ENCODE measurements at places on chromosomes 5 and 9.

DNA sequence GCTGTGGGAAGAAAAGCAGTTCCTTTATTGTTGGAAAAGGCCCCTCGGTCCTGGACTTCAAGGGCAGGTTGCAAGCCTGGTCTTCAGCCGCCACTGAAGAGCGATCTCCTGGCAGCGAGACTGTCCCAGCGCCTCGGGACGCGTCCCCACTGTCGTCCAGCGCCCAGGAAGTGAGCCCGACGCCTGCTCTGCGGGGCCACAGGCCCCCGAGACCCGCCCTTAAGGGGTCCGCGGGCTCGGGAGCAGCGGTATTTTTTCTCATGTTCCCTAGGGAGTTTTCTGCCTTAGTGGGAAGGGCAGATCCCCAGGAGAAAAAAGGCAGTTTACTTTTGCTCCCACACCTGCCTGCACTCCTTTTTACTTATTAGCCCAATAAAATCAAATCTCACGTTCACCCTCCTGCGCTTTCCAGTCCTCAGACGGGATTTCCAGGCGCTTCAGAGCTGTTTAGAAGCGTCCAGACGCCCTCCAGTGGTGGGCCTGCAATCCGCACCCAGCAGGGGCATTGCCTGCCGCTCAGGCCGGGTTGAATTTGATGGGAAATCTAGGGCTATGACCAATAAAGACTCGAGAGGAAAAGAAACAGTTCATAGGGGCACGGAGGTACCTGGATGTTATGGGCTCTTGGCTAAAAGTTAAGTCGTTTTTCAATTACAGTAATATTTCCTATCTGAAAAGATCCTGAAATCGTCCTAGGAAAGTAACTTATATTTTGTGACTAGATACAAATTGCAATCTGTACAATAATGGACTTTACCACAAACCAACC lies 2.8 kb upstream of the EFNA5 start:
- DNase-seq: peak; percentile 36

- no peak for DNase-seq
Observed at GRCh38 chr9:88747768-88748167, 212.8 kb downstream of the NXNL2 start.

GRCh38 chr5:91025956-91026355 lies 357.2 kb downstream of the ARRDC3 start:
- no peak for DNase-seq

DNA sequence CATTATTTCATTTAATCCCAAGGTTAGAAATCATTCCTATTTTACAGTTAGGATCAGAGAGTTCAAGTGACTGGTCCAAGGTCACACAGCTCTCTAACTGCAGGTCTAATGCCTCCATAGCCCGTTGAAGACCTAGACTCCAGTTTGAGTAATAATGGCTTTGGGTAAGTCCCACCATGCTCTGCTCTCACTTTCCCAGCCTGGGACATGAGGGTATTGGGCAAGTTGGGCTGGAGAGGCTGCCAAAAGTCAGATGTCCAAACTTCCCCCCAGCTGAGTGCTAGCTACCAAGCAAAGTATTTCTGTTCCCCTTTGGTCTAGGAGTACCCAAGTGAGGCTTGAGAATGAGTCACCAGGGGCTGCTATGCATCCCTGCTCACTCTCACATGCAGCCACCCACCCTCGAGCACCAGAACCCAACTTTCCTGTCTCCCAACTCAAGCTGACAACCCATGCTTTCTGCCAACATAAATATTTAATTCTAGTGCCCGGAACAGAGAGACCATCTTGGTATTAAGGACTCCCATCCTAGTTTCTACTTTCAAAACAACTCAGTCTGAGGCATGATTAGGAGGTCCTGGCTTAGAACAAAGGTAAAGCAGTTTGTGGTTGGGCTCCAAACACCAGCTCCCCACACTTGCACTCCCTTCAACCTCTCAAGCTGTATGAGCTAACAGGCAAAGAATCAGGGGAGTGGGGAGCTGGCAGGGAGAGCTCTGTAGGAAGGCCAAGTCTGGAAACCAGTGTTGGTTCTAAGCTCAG lies 236.5 kb upstream of the TRIM32 start:
- DNase-seq: no peak

- no peak for DNase-seq
Observed at GRCh38 chr5:148469501-148469935, 85.8 kb downstream of the FBXO38 start.

DNA sequence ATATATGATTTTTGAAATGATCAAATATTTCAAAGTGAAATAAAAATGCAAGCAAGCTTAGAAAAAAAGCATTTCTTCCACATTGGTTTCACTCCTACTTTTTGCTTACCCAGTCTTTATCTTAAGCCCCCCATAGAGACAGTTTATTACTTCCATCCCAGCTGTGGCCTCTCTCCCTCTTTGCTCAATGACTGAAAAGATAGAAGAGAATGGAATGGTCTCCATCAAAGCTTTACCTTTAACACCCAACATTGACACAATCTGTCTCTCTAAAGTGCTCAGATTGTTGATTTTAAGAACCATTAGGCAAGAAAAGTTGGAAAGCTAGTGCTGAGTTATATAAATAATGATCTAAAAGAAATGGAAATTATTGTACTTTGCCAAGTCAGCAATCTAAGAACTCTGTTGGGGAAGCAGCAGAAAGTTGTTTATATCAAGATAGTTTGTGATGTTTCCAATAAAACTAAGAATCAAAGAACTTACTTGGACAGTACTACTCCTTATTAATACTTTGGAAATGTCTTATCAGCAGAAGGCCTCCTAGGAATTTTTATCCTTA lies 277.5 kb upstream of the NREP start:
- no peak for DNase-seq

GRCh38 chr5:72408603-72409002 lies 88.4 kb downstream of the PTCD2 start:
- no peak for DNase-seq

DNA sequence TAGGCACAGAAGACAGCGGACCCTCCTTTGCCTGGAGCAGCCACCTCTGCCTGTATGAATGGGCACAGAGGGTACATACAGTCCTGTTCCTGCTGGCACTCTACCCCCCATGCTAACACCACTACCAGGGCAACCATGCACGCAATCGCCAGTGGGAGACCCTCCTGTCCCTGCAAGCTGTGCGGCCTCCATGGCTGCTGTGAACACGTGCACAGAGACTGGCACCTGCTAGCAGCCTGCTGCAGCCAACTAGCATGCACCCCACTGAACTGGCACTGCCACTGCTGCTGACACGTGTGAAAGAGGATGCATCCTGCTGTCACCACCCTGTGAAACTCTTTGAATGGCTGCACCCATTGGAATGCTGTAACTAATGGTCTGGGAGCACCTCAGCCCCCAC lies 885.2 kb upstream of the ARRDC3 start:
- DNase-seq: no peak

GRCh38 chr5:154166901-154167791 lies 23.4 kb upstream of the GALNT10 start:
- no peak for DNase-seq

GRCh38 chr9:5518171-5518936 lies 8.0 kb downstream of the PDCD1LG2 start:
- no peak for DNase-seq

- DNase-seq: no peak
Observed at GRCh38 chr5:74054641-74055421, 428.8 kb downstream of the ARHGEF28 start.

GRCh38 chr5:159409801-159410200 lies 79.5 kb upstream of the IL12B start:
- no peak for DNase-seq

DNA sequence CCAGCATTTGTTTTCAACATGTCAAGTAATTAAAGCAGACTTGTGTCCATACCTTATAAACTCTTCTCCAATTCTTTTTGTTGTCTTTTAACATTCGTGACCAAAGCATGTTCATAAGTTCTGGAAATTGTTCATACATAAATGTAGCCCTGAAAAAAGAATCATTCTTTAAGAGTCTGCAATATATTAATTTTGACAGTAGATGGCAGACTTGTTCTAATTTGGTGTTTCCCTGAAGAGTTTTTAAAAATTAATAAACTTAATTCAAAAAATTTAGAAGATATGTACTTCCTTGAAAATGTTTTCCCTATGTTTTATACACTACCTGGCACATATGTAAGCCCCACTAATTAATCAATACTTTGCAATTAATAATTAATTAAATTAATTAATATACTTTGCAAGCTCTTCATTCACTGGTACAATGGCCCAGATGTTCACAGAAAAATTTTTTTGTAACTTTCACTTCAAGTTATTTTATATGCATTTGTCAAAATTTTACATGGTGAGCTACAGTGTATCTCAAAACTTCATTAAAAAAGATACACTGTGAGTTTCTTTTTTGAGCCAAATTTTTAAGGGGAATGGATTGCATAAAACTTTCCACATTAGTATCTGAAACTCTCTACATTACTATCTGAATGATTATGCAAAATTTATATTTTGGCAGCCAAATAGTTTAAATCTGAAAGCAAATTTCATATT lies 42.1 kb downstream of the CLINT1 start:
- DNase-seq: no peak

- no peak for DNase-seq
Observed at GRCh38 chr5:68265822-68266395, 50.4 kb downstream of the PIK3R1 start.

DNA sequence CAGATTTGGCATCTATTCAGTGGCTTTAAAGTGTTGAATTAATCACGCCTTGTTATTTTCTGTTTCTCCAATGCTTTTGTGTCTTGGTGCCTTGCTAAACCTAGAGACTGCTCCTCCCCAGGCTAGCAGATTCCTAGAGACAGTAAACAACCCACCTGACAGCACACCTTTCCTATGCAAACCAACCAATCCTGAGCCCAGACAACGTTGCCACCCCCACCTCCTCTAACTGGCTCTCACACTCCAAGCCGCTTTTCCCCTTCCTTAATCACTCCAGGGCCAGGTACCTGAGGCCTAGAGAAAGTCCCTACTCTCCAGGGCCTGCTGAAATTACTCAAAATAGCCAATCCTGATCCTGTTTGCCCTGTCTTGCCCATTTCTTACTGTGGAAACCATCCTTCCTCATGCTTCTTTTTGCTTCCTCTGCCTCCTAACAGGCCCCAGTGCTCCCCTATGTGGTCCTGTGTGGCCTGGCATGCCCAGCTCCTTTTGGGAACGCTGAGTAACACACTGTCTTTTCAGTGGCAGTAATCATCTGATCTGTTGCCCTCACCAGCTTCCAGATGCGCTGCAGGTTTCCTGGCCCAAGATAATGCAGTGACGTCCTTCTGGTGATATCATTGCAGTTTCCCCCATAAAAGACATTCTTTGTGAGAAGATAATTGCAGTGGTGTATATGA lies 53.4 kb downstream of the GAS1 start:
- no peak for DNase-seq

- no peak for DNase-seq
Observed at GRCh38 chr9:18437315-18438201, 36.4 kb upstream of the ADAMTSL1 start.

- DNase-seq: no peak
Observed at GRCh38 chr9:34206561-34206960, 27.7 kb downstream of the UBAP1 start.

DNA sequence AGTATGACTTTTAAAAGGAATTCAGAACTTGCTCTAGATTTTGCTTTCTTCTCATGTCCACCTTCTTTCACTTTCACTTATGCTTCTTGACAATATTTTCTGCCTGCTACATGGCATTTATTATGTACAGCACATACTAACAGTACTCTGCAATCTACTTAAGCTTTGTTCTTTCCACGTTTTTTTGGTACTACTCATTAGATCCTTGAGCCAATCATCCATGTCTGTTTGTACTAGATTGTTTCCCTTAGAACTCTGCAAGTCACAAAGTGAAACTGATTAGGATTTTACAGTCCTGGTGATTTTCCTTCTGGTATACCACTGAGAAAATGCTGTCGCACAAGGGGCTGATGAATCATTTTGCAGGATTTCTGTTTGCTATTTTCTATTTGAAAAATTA lies 78.3 kb downstream of the PARP8 start:
- no peak for DNase-seq

DNA sequence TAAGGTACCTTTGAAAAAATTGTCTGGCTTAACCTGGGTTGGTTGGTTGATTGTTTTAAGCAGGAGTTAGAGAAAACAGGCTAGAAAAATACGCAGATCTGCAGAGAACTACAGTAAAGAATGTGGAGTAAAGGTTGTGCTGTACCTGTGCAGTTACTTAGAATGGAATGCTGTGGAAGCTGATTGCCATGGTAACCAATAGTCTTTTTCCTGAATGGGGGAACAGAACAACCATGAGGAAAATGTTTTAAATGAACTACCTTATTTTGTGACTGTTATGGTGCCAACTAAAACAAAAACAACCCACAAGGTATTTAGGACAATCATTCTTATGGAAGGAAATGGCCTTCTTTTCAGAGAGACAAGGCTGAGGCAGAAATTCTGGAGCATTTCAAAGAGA lies 4.8 kb upstream of the HOMER1 start:
- no peak for DNase-seq
